ENCODE measurements at places on chromosomes 1 and 21.

DNA sequence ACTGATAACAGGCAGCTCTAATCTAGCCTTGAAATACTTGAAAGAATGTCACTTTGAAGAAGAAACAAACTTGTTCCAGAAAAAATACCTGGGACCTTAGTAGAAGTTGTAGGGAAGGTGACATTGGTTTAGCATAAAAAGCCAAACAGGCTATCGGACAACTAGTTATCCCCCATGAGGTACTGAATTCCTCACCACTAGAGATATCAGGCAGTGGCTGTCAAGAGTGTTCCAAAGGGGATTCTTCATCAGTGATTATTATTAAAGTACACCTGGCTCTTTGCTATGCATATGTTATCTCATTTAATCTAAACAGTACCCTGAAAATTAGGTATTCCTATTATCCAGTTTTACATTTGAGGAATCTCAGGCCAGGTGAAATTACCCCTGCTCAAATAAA, 13.1 kb upstream of the HMGN2 start:
- DNase-seq = no peak

- no peak for DNase-seq
These were observed 15.2 kb downstream of the KIF1B start for GRCh38 chr1:10225573-10225972.

GRCh38 chr1:227562933-227563323, 428 bp upstream of the ZNF678 start:
- no peak for DNase-seq

GRCh38 chr1:185495898-185496297, 178.9 kb upstream of the IVNS1ABP start:
- DNase-seq = no peak

GRCh38 chr21:29904359-29905282, 35.2 kb downstream of the GRIK1 start:
- DNase-seq = no peak

DNA sequence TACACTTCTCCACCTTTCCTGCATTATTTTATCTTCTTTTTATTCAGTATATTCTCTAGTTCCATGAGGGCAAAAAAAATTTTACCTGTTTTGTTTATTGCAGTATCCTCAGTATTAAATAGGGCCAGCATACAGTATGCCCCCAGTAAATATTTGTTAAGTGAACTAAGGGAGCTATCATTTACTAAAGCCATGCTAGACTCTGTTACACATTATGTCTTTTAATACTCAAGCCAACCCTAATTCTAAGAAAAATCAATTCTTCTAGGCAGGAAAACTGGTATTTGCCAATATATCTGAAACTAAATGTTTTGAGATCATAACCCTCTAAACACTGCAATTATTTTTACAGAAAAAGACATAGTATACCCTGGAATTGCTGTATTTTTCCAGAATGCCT, 18.3 kb downstream of the TMEM50A start:
- DNase-seq = no peak

DNA sequence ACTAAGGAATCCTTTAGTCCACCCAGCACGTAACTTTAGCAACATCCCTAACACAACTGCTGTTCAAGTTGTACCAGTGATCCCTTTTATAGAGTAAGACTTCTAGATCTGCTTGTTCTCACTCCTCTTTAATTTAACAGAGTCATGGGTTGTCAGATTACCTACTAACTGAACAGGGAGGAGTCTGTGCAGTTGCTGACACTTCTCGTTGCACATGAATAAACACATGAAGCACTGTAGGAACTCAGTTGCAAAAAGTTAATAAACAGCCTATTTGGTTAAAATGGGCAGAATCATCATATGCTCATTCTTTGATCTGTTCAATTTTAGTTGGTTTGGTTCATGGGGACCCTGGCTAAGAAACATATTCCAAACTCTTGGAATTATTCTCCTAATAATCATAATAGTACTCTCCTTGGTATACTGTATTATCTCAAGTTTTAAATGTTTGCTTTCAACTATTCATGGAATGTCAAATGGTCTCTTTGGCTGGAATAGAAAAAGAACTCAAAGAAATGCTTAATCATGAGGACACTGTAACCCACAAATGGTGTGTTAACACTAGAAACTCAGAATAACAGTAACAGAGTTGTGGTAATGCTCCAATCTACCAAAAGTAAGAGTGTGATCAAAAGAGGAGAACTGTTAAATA, 15.6 kb downstream of the PLPPR5 start:
- DNase-seq = no peak

GRCh38 chr1:187655104-187655503, 826.4 kb downstream of the PLA2G4A start:
- no peak for DNase-seq

- DNase-seq = no peak
These were observed 49.2 kb downstream of the S100B start for GRCh38 chr21:46555678-46556077.

- no peak for DNase-seq
These were observed 6.4 kb downstream of the LAMC1 start for GRCh38 chr1:183029591-183030000.

GRCh38 chr1:166974647-166975345, 544 bp downstream of the ILDR2 start:
- no peak for DNase-seq

DNA sequence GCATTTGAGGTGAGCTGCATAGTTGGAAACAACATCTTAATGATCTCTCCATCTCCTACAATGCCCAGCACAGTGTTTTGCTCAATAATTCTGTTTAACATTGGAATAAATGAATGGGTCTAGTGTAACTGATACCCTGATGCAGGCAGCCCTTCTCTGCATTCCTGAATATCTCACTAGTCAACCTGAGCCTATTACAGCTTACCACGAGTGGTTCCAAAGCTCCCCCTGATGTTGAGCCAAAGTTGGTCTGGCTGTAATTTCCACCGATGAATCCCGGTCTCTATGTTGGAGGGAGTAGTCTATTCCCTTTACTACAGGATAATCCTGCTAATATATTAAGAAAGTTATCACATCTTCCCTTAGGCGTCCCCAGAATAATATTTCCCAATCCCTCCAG, 63.8 kb downstream of the ZBTB18 start:
- DNase-seq = no peak

GRCh38 chr1:82700476-82700875, 899.7 kb downstream of the ADGRL2 start:
- no peak for DNase-seq
